NCI-H1105 (cell line): ENCODE measurements at places on chromosomes 11 and 22.

DNA sequence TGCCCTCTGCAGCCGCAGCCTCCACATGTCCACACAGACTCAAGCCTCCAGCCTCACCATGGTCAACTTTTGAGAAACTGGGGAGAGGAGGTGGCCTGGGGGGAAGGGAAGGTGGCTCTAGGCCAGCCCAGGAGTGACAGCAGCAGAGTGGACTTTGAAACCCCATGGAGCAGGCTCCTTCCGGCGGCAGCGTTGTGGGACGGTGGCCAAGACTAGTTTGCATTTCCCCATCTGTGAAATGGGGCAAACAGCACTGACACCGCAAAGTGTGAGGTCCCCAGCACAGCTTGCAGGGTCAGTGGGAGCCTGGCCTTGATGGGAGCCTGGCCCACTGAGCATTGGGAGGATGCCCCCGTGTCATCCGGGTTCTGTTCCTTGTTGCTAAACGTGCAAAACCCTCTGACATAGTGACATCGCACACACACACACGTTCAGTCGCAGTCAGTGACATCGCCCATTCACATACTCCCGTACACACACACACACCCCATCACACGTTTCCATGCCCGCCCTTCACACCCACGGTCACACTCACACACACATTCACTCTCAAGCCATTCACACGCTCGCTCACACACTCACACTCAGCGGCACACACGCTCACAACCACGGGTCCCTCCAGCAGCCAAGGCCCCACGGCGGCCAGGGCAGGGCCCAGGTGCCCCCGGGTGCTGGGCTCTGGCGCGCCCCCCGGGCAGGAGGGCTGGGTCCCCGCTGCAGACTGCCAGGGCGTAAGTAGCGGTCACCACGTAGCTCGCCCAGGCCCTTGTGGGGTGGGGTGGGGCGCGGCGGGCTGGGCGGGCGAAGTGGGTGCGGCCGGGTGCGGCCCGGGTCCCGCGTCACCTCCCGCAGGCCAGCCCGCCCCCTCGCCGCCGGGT is 585 bp downstream of the CYB5R3 start:
- DNase-seq: no peak

- DNase-seq: peak; percentile 47
Observed at GRCh38 chr11:31240340-31240904, 129.1 kb downstream of the DCDC1 start.

DNA sequence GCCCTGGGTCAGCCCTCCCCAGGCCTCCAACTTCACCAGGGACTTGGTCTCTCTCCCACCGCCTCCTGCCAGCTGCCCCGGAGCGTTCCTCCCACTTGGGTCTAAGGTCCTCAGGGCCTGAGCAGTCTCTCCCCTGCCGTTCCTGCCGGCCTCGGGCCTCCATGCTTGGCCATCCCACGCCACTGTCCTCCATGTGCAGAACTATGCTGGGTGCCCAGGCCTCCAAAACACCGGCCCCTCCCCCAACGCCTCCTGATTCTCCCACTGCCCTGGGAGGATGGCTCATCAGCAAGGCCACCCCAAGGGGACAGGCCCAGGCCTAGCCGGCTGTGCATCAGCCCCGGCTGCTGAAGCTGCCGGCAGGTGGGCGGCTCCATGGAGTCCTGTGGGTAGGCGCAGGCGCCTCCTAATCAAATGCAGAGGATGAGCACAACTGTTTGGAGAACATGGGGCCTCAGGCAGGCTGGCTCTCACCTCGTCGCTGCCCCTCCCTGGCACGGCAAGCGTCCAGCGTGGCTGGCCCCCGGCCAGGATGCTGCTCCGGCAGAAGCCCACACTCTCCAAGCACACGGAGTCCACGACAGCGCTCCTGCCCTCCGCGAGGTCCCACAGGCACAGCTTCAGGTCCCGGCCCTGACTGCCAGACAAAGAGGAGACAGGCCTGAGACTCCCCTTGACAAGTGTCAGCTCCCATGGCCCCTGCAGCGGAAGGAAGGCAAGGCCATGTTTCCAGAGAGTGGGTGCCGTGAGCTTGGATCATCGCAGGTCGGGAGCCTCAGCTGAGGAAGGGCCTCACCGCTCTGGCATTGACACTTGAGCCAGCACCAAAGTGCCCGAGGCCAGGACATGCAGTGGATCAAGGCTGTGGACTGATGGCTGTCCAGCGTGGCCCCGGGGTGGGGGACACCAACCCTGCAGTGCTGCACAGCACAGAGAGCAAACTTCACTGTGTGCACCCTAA is 42.6 kb downstream of the GNB1L start:
- no peak for DNase-seq

DNA sequence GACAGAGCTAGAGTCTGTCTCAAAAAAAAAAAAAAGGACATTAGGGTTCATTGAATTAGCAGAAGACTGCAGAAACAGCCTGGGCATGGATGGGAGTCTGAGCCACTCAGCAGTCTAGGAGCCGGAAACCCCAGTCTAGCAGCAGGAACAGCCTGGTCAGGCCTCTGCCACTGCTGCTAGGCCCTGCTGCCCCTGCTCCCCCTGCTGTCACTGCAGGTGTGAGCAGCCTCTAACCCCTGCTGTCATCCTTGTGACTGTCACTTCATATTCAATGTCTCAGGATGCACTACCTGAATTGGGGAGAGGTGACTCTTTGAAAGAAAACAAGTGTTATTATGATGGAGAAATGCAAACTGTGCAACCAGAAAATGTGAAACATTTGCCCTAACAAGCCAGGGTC is 7.0 kb upstream of the DDX17 start:
- no peak for DNase-seq

- DNase-seq: no peak
Observed at GRCh38 chr11:61688365-61689163, 8.4 kb downstream of the DAGLA start.

- DNase-seq: no peak
Observed at GRCh38 chr22:46022881-46023512, 46.0 kb upstream of the WNT7B start.

DNA sequence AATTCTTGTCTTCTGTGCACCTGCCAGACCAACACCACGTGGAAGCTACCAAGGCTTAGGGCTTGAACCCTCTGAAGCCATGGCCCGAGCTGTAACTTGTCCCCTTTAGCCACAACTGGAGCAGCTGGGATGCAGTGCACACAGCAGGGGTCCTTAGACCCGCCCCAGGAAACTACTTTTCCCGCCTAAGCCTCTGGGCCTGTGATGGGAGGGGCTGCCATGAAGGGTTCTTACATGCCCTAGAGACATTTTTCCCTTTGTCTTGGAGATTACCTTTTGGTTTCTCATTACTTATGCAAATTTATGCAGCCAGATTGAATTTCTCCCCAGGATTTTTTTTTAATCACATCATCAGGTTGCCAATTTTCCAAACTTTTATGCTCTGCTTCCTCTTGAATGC is 9.7 kb downstream of the PATE3 start:
- no peak for DNase-seq

DNA sequence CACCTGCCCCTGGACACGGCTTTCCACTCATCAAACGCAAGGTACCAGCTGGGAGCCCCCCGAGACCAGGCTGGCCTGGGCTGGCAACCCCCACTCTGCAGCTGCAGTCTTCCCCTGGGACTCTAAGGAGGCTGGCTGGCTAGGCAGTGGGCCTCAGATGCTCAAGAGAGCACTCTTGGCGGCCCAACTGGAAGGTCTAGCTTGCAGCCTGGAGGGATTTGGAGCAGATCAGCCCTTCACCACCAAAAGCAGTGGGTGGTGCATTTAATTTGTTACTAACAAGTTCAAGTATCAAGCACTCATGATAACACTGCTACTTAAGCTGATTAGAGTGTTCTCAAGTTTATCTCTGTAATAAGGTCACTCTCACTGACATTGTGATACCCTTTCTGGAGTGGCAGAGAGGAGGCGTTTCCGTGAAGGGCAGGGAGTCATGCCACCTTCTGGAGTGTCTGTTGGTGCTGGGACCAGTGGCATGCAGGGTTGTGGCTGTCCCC is 21.5 kb downstream of the C22orf23 start:
- no peak for DNase-seq

DNA sequence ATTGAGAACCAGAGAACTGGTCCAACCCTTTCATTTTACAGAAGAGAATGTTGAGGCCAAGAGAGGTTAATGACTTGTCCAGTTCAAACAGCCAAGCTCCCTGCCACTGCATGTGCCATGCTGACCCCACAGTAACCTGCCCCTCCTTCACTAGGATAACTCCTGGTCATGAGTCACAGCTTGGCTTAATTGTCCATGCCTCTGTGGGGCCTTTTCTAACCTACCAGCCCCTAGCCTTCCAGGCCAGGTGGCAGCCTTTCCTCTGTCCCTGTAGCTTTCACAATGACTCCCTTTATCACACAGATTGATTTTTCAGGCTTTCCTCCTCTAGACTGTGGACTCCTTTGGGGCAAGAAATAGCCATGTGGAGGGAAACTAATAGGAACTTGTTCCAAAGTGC is 97.2 kb downstream of the PIWIL4 start:
- DNase-seq: no peak

DNA sequence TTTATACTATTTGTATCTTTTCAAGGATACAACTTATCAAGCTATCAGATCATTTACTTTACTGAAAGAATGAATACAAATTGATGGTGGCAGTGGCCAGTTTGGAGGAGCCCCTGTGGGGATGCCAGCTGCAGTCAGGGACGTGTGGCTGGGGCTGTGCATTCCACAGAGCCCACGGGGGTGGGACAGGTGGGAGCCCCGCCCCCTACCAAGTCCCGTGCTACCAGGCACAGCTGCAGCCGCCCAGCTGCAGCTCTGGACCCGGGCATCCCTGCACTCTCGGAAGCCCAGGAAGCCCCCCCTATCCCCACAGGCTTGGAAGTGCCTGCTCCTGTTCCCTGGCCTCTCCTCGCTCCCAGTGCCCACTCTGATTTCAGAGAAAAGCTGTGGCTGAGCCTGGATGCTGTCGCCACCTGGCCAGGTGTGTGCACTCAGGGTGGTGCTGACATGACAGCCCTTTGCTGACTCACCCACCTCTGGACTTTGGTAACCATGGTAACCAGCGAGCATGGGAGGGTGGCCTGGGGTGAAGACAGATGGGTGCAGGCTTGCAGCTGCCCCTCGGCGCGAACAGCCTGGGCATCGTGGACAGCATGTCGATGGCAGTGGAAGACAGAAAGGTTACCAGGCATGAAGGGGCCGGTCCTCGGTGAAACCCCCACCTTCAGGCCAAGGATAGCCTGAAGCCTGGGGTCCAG is 138.1 kb downstream of the SBF2 start:
- DNase-seq: no peak

- no peak for DNase-seq
Observed at GRCh38 chr11:63445118-63445517, 45.8 kb downstream of the PLAAT5 start.

GRCh38 chr22:31271026-31271425 is 21.3 kb downstream of the PIK3IP1 start:
- no peak for DNase-seq

- no peak for DNase-seq
Observed at GRCh38 chr11:65826984-65827735, 6.6 kb upstream of the SNX32 start.

DNA sequence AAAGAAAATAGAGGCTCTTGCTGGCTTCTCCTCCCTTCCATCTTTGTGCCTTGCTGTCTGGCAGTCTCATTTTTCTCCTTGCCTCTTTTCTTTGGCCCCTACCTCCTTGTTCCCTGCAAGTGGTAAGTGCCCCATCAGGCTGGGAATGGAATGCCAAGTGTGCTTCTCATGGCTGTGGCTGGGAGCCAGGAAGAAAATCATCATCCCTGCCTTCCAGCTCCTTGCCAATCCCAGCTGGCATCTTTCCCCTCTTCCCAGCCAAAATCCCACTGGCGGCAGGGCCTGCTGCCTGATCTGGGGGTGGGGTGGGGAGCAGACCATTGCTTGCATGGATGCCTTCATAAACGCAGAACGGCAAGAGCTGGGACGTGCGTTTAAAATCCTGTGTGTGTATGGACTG is 27.0 kb upstream of the SLC25A18 start:
- no peak for DNase-seq

- no peak for DNase-seq
Observed at GRCh38 chr22:49855251-49855911, 1.7 kb downstream of the ZBED4 start.

- no peak for DNase-seq
Observed at GRCh38 chr22:25689631-25690030, 52.4 kb upstream of the MYO18B start.

DNA sequence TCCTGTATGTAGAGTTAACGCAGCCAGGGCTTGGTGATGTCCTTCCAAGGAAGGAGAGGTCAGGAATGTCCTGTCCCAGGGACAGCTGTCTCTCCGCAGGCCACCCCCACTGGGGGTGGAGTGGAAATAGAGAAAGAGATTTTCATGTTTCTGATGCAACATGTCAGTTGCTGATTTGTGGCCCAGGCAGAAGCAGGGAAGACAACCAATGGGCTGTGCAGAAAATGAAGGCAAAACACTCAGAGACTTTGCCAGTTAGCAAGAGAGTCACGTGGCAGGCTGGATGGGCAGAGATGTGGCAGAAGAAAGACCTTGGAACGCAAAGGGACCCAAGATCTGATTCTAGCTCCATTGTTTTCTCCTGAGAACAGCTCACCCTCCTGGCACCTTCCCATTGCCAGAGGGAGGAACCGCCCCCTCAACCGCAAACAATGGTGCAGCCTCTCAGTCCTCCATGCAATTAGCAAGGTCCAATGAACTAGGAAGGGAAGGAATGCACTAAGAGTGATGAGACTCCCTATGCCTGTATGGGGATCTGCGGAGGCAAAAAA is 71.0 kb downstream of the SYN3 start:
- no peak for DNase-seq
